Stimulated activated CD4-positive, alpha-beta T cell treated with anti-CD3 and anti-CD28 coated beads, TNF-alpha, amount 100 ng/mL, for 1 hour (primary cell): ENCODE measurements at places on chromosomes 11 and 22.

DNA sequence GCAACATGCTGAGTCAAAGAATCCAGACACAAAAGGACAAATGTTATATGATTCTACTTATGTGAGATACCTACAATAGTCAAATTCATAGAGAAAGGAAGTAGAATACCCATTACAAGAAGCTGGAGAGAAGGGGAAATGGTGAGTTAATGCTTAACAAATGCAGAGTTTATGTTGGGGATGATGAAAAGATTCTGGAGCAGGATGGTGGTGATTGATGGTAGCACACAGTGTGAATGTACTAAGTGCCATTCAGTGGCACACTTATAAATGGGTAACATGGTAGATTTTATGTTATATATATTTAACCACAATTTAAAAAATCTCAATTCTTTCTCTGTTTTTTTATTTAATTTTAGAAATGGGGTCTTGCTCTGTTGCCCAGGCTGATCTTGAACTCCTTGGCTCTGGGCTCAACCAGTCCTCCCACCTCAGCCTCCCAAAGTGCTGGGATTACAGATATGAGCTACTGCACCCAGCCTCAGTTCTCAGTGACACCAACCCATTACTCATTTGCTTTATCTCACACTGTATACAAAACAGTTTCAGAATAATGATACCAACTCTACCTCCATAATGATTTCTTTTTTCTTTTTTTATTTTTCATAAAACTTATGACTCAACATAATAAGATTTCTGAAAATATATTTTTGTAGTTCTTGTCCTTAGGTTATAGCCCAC is 9.6 kb upstream of the RELA start:
- DNase-seq: no peak

DNA sequence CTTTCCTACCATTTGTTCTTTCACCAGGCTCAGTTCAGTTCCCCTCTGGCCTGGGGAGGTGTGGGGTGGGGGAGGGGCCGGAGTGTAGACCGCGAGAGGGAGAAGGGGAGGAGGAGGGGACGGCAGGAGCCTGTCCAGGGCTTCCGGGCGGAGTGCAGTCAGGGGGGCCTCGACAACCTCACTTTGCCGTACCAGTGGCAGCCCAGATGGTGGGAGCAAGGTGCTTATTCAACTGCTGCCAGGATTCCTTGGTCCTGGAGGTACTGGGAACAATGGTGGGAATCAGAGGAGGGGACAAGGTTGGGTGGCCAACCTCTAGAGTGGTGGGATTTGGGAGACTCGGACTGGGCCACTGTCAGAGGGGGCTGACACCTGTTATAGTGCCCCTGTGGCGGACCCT is 1.2 kb downstream of the BACE1 start:
- no peak for DNase-seq

DNA sequence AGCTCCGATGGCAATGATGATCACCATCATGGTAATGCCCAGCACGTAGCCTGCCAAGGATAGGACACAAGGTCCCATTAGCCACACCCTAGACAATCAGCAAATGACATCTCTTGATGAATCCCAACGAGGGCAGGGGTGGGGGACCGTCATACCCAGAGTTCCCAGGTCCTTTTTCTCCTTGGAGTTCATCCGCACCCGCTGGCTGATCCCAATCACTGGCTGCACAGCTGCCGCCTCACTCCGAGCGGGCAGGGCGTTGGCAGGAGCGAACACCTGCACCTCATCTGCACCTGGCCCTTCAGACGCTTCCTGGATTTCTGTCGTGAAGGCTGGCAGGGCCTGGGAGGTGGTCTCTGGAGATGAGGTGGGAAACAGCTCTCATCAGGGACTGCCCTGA is 2.9 kb downstream of the PIK3IP1 start:
- no peak for DNase-seq

GRCh38 chr22:29701155-29701999 is 18.4 kb upstream of the CABP7 start:
- no peak for DNase-seq

GRCh38 chr11:86632499-86633269 is 39.7 kb downstream of the ME3 start:
- no peak for DNase-seq

DNA sequence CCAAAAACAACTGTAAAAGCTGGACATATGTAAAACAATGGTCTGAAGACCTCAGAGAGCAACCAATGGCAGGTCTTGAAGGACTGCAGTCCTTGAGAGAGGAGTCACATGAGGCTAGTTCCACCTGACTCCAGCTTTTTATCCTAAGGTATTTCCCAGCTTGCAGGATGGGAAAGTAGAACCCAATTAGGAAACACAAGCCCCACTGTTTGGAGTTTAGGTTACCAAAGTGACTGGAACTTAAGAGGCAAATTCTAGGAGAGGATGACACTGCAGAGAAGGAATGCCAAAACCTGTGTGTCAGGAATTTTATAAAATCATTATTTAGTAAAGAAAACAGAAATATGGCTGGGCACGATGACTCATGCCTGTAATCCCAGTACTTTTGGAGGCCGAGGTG is 18.4 kb downstream of the OR2AT4 start:
- DNase-seq: no peak

DNA sequence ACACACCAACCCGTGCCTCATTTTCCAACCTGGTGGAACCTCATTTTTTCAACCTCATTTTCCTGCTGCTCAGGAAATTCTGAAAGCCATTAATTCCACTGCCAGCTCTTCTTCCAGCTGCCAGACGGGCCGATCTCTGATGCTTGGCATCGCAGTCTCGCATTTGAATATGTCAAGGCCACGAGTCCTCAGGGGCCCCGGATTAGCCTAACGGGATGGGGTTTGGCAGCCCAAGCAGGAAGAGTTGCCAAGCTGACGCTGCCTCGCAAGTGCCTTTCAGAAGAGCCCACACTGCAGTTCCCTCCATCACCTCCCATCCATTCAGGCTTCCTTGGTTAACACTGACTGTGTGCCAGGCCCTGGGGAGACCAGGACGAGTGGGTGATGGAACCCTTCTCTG is 8.7 kb downstream of the RASD2 start:
- DNase-seq: no peak

- no peak for DNase-seq
Measured at GRCh38 chr11:78424334-78425270, 7.0 kb upstream of the GAB2 start.

- no peak for DNase-seq
Measured at GRCh38 chr11:95647871-95648270, 141.7 kb downstream of the FAM76B start.

- no peak for DNase-seq
Measured at GRCh38 chr11:44104481-44105294, 9.2 kb downstream of the EXT2 start.

DNA sequence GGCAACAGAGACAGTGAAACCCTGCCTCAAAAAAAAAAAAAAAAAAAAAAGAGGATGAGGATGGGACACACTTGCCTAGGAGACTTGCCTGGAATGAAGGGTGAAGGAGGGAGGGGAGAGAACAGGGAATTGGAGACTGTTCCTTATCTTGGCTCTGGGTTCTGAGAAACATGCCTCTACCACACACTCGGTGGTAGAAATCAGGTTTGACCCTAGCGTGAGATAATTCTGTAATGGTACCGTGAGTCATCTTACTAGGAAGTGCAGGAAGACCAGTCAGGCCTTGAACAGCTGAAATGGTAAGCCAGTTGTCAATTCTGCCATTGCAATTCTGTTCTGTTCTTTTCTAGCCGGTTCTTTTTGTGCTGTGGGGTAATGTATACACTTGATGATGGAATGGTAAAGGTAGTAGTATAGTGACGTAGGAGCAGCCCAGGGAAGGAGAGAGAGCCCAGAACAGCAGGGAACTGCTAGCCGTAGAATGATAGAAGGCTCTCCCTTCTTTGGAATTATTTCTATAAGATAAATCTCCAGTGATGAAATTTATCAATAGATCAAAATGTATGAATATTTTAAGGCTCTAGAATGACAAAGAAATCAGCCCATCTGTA is 3.9 kb upstream of the AMBRA1 start:
- DNase-seq: no peak

- DNase-seq: no peak
Measured at GRCh38 chr11:128713595-128713994, 19.7 kb downstream of the FLI1 start.

DNA sequence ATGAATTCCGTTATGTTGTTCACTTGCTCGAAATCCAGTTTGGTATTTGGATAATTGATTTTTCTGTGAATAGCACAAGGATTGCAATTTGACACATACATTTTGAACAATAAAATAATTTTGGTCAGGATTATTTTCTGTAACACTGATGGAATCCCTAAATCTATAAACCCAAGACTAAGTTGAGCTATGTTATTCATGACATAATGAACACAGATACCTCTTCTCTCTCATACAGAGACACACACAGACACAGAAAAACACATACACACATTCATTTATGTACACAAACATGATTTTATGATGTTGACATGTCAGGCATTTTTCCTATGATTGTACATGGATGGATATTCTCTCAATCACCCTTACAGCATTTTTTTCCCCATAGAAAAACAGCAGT is at the start of gene OR4C5:
TSS of gene OR4C5 (minus strand) at position 101 of the 400 bp plus-strand sequence. CDS start at position 101, 0 bp downstream.
- DNase-seq: no peak

DNA sequence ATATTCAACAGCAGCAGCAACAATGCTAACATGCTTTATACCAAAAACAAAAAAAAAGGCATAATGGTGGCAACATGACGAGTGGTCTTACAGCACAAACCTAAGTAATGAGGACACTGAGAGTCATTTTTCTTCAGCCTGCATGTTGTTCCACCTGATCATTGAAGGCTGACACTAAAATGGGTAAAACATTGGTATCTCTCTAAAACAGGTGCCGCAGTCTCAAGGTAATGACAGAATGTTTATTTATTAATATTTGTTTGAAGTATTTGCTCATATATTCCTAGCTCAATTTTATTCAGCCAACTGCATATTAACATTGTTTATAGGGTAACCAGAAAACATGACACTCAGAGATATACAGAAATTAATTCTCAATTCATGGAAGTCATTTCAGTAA is 8.3 kb upstream of the DEUP1 start:
- DNase-seq: no peak

- DNase-seq: no peak
Measured at GRCh38 chr11:57356268-57356667, 18.1 kb downstream of the P2RX3 start.

- no peak for DNase-seq
Measured at GRCh38 chr11:13258855-13259254, 18.7 kb upstream of the BMAL1 start.

- DNase-seq: no peak
Measured at GRCh38 chr11:44687388-44687787, 39.4 kb upstream of the TSPAN18 start.

GRCh38 chr11:70314730-70315129 is 44.2 kb downstream of the PPFIA1 start:
- DNase-seq: no peak

DNA sequence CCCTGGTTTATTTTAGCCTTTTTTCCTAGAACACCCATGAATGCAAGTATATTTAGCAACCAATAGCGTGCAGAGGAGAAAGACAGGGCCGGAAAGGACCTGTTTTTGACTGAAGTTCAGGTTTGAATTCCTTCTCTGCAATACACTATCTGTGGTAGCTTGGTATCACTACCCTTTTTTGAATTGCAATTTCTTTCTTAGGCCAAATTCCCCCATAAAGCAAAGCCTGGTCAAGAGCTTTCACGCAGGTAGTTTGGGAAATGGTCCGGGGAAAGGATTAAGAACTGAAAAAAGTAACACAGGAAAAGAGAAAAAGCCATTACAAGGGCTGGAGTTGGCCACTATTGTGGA is 38.8 kb upstream of the PAMR1 start:
- no peak for DNase-seq

DNA sequence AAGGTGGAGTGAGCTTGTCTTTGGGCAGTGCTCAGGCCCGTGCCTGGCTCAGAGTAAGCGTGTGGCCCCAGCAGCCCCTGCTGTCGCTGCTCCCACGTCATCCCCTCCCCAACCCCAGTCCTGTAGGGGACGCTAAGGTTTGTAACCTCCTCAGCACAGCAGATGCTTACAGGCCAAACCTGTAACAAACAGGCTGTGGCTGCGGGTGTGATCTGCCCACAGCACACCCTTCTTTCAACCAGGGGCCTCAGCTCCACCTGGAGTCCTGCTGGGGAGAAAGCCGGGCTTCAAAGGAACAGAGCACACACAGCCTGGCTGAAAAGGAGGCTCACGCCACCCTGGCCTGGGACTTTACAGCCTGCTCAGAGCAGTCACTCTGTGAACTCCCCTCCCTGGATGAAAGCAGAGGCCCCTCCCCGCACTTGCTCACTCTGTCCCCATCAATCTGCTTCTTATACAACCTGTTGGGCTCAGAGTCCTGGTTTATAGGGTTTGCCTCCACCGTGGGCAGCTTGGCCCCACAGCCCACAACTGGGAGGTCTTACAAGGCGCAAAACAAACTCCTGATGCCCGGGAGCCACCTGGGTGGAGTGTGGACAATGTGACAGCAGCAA is 54.3 kb downstream of the SCUBE1 start:
- DNase-seq: no peak

- DNase-seq: no peak
Measured at GRCh38 chr11:34634694-34635062, 13.8 kb downstream of the EHF start.

DNA sequence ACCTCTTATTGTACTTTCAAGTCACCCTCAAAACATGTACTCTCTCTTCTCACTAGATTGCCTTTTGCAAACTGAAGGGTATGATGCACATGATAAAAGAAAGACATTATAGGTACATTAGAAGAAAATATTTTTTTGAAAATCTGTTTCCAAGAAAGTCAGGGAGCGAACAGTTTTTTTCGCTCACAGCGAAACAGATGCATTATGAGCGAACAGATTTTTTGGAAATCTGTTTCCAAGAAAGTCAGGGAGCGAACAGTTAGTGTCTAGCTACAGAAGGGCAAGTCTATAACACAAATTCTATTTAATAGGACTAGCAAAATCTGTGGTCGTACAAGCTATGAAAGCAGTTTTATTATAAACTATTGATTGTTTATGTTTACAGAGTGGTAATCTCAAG is 296.2 kb upstream of the ANO3 start:
- DNase-seq: no peak

- DNase-seq: no peak
Measured at GRCh38 chr11:6401464-6401863, 11.2 kb downstream of the SMPD1 start.

DNA sequence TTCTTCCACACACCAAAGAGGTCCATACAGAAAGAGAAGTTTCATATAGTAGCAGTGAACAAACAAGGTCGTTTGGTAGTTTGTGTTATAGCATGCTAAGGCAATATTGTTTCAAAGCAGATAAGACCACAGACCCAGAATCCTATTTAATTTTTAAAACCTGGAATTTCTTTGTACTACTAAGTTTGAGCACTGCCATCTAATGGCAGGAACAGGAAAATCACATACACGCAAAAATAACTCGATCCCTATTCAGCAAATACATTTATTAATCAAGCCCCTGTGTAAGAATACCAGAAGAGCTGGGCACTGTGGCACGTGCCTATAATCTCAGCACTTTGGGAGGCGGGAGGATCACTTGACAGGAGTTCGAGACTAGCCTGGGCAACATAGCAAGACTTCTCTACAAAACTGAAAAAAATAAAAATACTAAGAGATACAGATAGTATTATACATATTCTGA is 2.9 kb upstream of the BTBD10 start:
- no peak for DNase-seq

- no peak for DNase-seq
Measured at GRCh38 chr22:44951510-44951816, 58.3 kb downstream of the PHF21B start.
